ENCODE measurements at places on chromosomes 2 and 18.

GRCh38 chr18:73948497-73948896, 199.1 kb downstream of the FBXO15 start:
- DNase-seq: no peak

DNA sequence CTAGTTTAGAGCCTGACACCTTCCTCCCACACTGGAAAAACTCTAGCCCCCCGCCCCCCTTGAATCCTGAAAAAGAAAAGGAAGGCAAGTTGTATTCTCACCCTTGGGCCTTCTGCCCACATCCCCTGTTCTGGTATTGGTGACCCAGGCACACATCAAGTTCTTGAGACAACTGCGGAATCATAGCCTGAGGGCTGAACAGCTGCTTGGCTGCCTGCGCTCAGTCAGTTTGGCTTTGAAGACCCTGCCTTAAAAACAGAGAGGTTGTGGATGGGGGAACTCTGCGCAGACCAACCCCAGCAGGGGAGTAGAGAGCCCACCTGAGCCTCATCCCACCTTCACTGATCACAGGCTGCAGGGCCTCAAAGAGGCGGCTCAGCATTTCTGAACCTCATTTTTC, 229.2 kb downstream of the ANAPC1 start:
- DNase-seq: no peak

DNA sequence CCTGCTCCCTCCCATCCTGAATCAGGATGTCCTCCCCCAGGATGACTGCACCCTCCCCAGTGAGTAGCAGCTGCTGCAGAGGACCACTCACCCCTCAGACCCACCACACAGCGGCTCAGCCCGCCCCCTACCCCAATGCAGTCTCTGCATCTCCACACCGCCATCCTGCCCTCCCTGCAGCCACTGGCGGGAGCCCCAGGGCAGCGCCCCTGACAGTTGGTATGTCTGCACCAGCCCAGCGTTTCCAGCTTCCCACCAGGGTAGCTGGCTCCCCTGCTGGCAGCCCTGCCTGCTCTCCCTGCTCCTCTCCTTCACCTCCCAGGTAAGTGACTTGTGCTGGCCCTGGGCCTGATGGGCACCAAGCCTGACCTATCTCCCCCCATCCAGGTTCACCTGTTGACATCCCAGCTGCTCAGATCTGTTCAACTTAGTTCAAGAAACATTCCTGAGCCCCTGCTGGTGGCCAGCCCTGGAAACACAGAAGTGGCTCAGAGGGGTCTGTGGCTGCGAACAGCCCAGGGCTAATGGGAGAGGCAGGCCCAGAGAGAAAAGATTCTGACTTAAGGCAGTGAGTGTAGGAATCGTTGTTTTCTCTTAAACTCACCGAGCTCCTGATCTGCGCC, 117.7 kb upstream of the RAB6C start:
- DNase-seq: no peak

DNA sequence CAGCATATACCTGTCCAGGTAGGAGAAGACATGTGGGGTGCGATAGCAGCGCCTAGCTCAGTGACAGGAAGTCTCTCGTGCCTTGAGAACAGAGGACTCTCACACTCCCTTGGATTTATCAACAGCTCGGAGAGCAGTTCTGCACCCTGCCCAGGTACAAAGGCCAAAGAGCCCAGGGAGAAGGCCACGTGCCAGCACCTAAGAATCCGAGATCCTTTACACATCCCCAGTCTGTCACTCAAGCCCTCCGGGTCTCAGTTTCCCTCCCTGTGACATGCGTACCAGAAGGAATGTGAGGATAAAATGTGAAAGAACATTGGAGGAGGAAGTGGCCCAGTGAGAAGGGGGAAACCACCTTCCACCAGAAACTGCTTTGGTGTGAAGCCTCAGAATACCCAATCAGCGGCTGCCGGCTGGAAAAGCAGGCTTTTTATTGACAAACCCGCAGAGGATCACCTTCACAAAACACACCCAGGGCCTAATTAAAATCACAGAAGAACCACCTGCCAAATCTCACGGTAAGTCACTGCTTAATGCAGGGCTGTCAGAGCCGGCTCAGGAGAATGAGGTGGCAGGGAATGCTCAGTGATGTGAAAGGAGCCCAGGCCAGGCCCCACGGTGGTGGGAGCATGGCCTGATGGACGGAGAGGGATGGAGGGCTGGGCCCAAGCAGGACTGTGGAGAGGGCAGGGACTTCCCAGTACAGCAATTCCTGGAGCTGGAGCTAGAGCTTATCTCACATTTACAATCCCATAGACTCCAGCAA, 66.3 kb downstream of the MYO5B start:
- DNase-seq: no peak

GRCh38 chr2:595141-595815, 81.9 kb downstream of the TMEM18 start:
- DNase-seq: no peak

GRCh38 chr18:56508370-56509036, 129.9 kb downstream of the TXNL1 start:
- DNase-seq: no peak

- DNase-seq: no peak
These were observed 202.1 kb upstream of the HS6ST1 start for GRCh38 chr2:128520791-128521190.

DNA sequence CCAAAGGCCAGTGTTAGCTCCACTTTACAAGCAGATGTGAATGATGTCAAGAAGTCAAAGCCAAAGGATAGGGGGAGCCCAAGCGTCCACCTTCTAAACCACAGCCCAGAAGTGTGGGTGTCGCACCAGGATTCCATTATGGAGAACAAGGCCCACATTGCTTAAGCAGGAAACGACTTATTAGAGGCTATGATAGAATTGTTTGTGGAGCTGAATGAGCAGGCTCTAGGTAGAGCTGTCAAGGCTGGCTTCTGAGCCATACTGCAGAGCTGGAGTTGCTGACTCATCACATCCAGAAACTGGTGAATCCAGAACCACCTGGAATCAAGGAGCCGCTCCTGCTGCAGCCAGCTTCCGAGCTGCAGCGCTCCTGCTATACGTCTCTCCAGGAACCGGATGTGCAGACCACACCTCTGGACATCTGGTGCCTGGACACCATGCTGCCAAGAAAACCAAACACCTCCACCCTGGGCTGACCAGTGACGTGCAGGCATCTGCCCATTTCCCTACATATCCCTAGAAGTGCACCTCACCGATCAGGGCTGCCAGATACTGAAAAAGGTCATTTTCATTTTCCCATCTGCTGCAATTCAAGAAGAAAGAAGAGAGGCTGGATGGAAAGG, 6.2 kb upstream of the TWIST2 start:
- no peak for DNase-seq

GRCh38 chr18:35174093-35174731, 66.6 kb upstream of the ZNF397 start:
- no peak for DNase-seq

GRCh38 chr2:1140389-1141003, 189.8 kb downstream of the SNTG2 start:
- DNase-seq: no peak

- DNase-seq: no peak
These were observed 103.4 kb downstream of the CLIP4 start for GRCh38 chr2:29218550-29219125.

- DNase-seq: no peak
These were observed 26.4 kb upstream of the FZD7 start for GRCh38 chr2:202007015-202007982.

GRCh38 chr2:220241423-220241822, 614.0 kb downstream of the SLC4A3 start:
- no peak for DNase-seq

DNA sequence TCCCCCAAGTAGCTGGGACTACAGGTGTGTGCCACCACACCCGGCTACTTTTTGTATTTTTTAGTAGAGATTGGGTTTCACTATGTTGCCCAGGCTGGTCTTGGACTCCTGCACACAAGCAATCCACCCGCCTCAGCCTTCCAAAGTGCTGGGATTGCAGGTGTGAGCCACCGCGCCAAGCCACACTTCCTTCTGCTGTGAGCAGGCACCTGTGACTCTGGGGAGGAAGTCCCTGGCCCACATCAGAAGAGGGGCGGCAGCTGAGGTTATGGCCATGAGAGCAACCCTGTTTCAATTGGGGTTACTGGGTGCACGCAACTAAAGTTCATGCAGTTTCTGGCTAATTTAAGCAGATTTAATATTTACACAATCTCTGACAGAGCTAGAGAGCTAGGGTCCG, 91.0 kb downstream of the PLB1 start:
- DNase-seq: no peak

GRCh38 chr18:32337821-32338220, 132.9 kb downstream of the GAREM1 start:
- DNase-seq: no peak

DNA sequence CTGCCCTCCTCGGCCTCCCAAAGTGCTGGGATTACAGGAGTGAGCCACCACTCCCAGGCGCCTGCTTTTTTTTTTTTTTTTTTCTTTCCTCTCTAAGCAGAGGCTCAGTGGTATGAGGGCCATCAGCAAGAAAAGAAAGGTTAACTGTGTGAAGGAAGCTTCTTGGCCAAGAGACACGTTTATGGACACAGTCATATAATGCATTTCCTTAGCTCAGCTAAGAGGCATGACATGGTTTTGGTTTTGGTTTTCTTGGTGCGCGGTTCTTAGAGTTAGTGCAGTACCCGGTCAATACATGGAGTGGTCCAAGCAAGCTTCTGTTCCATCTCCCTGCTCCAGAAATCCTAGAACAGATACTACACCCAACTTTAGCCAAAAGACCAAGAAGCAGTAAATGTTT, 42.6 kb downstream of the RALBP1 start:
- no peak for DNase-seq

- no peak for DNase-seq
These were observed 53.1 kb downstream of the SLC39A10 start for GRCh38 chr2:195709901-195710806.

- DNase-seq: no peak
These were observed 805 bp downstream of the SNORC start for GRCh38 chr2:232870766-232871371.

GRCh38 chr2:125386074-125386473, 1269.9 kb upstream of the GYPC start:
- no peak for DNase-seq

GRCh38 chr18:22260208-22260820, 90.9 kb downstream of the GATA6 start:
- DNase-seq: no peak
